8988T (cell line): ENCODE measurements at places on chromosomes 3 and 15.

- no peak for DNase-seq
Observed at GRCh38 chr3:31140470-31140869, 246.0 kb upstream of the GADL1 start.

DNA sequence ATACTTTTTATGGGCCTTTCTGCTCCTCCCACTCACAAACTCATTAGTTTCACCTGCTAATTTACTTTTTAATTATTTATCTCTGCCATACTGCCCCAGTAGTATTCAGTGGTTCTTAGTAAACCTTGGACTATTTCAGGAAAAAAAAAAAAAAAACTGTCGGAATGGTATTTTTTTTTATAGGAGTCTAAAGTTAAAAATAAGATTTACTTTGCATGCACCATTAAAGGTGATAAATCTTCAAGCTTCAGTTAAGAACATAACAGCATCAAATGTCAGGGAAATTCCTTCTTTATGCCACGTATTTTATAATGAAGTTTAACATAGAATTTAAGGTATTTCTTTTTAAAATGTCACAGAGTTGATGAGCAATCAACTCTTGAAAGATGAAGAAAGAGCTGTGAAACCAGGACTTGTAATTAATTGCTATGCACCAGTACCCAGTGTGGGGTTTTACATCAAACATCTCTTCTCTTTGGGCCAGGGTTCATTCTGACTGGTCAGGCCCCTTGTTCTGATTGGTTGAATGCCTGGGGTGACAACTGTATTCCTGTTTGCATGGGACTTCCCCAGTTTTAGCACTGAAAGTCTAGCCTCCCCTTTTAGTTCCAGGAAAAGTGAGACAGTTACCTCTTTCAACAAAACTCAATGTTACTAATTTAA, 40.3 kb upstream of the PTPRG start:
- no peak for DNase-seq

- DNase-seq: no peak
Observed at GRCh38 chr15:43465100-43465499, 27.9 kb downstream of the TP53BP1 start.

DNA sequence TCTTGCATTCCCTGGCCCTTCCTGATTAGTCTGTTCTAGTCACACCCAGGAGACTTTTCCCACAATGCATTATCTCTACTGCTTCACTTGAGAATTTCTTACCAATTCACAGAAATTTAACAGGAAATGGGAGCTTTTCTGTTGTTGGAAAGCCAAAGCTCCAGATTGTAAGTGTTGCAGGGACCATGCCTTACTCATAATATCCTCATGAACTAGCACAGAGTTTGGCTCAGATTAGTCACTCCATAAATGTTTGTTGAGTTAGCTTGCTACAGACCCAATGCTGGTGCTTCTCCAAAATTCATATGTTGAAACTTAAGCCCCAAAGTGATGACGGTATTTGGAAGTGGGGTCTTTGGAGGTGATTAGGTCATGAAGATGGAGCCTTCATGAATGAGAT, 232.6 kb downstream of the GAP43 start:
- no peak for DNase-seq

DNA sequence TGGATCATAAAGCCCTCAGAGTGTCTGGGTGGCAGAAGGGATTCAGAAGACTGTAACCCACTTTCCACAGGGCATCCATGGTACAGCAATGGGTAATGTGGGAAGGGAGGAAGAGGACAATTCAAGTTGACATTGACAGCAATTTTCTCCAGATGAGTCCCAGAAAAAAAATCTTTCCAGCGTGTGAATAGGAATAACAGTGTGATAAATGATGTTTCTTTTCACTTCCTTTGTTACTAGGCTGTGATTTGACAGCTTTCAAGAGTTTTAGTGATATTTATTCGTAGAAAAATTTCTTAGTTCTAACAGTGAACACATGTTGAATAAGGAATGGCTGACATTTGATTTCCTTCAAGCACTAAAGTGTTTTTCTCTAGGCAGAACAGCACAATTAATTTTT, 186.4 kb downstream of the CADPS start:
- no peak for DNase-seq

DNA sequence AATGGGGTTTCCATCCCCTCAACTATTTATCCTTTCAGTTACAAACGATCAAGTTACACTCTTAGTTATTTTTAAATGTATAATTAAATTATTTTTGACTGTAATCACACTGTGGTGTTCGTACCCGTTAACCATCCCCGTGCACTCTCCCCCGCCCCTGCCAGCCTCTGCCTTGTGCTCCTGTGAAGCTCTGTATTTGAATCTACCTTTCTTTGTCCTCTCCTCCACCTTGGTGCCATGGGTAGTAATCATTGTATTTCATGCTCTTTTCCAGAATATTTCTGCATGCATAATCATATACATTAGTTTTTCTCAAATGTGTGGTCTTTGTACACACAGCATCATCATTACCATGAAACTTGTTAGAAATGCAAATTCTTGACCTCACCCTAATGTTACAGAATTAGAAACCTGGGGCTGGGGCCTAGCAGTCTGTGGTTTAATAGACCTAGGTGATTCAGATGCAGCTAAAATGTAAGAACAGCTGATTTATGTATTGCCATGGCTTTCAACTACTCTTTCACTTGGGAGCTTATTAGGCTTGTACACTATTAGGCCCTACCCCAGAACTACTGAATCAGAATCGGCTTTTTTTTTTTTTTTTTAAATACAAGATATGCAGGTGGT, 91.5 kb downstream of the STT3B start:
- DNase-seq: no peak
